ENCODE measurements at places on chromosomes 6 and 20.

DNA sequence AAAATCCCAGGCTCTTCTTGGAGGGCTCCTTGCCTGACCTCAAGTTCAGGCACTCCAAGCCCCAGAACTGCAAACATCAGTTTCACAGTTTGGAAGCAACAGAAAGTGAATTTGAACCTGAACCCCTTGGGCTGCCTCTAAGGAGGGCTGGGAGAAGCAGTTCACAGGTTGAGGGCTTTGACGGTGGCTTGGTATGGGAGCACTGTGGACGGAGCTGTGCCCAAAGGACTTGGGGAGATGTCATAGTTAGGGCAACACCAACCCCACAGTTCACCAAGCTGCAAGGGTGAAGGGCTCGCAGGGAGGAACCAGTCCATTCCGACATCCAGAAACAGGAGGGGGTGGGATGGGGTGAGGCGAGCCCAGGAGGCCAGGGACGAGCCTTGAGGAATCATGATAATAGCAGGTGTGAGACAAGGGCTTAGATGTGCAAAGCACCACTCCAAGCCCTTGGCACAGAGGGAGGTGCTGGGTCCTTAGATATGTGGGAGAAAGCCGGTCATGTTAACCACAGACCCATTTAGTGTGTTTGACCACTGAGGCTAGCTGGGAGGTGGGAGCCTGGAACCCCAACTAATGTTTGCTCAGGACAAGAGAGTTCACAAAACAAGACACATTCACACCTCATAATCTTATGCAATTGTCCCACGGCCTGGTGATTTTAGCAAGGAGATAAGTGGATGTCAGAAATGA lies 4.3 kb downstream of the CEBPB start:
- DNase-seq: no peak

GRCh38 chr6:84854811-84855400 lies 90.5 kb upstream of the TBX18 start:
- no peak for DNase-seq

DNA sequence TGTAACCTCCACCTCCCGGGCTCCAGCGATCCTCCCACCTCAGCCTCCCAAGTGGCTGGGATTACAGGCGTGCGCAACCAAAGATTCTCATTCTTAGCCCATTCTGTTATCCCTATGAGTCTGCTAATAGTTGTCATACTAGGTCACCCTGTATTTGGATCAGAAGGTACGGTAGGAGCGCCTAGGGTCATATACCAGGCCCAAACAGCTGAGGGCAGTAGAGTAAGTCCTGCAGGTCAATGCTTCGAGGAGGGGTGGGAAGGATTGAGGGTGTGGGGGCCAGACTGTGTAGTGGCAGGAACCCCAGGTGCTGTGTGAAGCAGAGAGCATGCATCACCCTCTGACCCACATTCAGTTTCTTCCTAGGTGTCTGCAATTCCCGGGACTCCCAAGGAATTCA lies 22.7 kb upstream of the POU5F1 start:
- DNase-seq: no peak

DNA sequence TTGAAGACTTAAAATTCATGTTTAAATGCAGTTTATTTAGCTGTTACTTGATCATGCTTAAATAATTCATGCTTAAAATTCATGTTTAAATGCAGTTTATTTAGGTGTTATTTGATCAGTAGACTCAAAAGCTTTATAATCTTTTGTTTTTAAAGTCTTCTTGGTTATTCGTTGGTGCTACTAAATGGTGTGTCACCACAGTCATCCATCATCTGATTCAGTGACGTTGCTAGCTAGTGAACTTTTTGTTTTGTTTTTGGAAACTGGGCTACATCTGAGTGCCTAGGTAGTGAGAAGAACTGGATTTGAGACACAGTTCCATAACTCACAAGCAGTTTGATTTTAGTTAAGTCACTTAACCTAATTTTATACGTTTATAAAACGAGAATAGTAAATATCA lies 20.9 kb downstream of the SCAF8 start:
- no peak for DNase-seq

GRCh38 chr6:148322704-148323103 lies 19.9 kb upstream of the SASH1 start:
- no peak for DNase-seq

GRCh38 chr20:20668639-20669038 lies 43.8 kb downstream of the RALGAPA2 start:
- no peak for DNase-seq
